Fibroblast of skin of right biceps (primary cell): ENCODE measurements at places on chromosomes 3 and 15.
A peak's percentile ranks its signal among the peaks of the same experiment; 100 is the strongest.

GRCh38 chr3:37125195-37126073, 48.9 kb downstream of the LRRFIP2 start:
- no peak for DNase-seq

DNA sequence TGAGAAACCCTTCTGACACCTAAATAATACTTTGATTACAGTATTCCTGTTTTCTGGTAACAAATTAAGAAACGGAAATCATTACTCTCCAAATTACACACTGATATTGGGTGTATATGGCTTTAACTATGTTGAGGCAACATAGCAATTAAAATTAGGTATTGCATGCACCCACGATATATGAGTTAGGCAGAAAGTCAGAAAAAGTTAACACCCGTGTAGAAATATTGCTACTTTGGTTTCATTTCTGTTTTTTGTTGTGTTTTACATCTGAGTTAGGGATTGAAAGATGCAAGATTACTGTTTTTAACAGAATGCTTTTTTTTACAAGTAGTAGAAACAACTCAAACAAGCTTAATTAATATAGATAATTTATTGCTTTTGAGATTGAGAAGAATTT, 327.8 kb downstream of the GBE1 start:
- DNase-seq = no peak

- DNase-seq = peak; percentile 91
These were observed 415.7 kb upstream of the THBS1 start for GRCh38 chr15:39165020-39165706.

DNA sequence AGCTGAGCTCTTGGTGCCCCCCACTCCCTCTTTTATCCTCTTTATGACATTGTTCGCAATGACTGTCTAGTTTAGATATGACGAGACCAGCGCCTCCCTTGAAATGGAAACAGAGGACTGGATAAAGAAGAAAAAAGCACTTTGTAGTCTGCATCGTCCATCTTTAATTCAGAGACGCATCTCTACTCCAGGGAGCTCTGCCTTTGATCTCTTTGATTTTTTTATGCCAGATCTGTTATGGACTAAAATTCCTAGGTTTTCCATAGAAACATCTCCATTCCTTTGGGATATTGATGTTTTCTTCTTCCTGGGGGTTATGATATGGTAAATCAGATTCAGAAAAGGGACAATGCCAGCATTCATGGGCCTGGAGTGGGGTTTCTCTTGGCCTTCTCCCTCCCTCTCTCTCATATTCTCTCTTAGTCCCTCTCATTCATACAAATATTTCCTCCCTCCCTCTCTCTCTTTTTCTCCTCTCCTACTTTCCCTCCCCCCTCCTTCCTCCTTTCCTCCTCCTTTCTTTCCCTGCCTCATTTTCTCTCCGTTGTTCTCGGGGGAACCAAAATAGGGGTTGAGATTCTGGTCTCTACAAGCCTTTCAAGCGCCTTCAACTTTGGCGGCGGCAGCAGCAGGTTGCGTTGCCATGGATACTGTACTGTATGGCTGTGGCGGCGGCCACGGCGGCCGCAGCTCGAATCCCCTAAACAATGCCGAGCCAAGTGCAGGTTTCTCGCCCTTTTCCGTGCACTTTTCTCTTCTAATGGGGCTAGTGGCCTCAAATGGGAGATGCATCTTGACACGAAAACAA, 45.5 kb downstream of the ZIC4 start:
- no peak for DNase-seq

DNA sequence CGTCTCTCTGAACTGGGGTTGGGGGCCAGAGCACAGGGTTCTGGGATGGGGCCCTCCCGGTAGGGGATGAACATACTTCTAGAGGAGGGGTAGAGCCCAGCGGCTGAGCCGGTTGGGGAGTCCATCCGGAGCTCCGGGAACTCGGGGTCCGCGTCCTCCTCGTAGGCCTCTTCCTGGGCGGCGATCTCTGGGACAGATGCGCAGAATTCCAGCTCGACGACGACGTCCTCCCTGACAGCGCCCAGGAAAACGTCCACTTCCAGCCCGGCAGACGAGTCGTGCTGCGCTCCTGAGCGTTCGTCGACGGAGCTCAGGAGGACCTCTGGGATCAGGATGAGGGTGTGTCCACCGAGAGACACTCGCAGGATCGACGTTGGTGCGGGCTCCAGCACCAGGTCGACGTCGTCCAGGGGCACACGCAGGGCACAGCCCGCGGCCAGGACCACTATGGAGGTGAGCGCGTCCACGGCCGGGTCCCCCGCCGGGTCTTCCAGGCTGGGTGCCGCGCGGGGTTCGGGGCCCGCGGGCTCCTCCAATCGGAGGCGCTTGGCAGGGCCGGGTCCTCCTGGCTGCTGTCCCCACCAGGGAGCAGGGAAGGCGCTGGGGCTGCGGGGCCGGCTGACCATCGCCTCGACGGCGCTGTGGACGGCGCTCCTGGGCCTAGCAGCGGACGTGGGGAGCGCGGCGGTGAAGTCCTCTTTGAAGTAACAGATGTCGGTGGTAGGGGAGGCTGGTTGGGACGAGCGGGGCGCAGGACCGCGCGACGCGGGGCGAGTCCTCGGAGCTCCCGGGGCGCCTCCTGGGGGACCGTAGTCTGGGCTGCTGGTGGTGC, 474 bp downstream of the PRR23B start:
- DNase-seq = no peak

- peak; percentile 23 for DNase-seq
These were observed 124.8 kb upstream of the ABI3BP start for GRCh38 chr3:101117980-101118379.
